ENCODE measurements at places on chromosomes 11 and 22. TPM values are rescaled to one million over a fixed set of nuclear protein-coding genes. Genes with fewer than 3 reads are reported as not detected.

The HTR3A gene
- total RNA-seq, result not detected

The CDC42BPG gene
- 0.25 TPM for total RNA-seq

The OR8D1 gene
- not detected for total RNA-seq

The CCDC157 gene
- total RNA-seq, result 1.2 TPM

The ADM gene
- 111 TPM for total RNA-seq

The CCDC188 gene
- 3.5 TPM for total RNA-seq

The CELSR1 gene
- 1.6 TPM for total RNA-seq

The RASD2 gene
- total RNA-seq, result 0.12 TPM

The SORL1 gene
- total RNA-seq, result 2.0 TPM

The NCAM1 gene
- 0.13 TPM for total RNA-seq

The SAA4 gene
- total RNA-seq, result not detected

The OMP gene
- total RNA-seq, result 0.50 TPM

The HBE1 gene
- not detected for total RNA-seq

The KCNE3 gene
- under 0.01 TPM for total RNA-seq

The CST6 gene
- 7.6 TPM for total RNA-seq

The BAIAP2L2 gene
- total RNA-seq, result 2.0 TPM
